ENCODE measurements at places on chromosomes 1 and 21.

- no peak for DNase-seq
Measured at GRCh38 chr1:53525595-53525994, 66.4 kb downstream of the DMRTB1 start.

DNA sequence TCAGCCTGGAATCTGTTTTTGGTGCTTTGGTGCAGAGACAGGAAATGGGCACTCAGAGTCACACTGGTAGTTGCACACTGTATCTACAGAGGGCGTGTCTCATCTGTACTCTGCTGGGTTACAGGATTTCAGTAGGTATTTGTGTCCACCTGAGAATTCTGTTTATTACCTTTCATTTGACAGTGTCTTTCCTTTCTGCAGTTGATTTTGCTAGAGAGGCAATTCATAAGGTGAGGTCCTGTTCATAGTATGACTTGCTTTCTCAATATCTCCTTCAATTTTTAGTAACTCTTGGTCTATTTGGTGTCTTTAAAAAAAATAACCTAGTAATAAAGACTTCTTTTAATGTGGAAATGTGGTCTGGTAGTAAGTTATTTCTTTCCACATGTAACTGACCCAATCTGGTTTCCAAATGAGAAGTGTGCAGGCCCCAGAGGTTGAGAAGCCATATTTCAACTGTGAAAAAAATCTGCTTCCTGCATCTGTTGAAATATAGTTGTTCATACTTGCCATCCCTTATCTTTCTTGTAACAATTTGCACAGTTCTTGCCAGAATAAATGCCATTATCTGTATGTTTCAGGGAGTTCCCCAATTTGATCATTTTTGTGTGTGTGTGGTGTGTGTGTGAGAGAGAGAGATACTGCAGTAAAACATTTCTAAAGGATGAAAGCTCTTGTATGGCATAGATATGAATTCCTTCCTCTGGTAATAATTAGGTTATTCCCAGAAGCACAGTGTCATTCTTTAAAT is 78.4 kb upstream of the DNAJC6 start:
- no peak for DNase-seq

DNA sequence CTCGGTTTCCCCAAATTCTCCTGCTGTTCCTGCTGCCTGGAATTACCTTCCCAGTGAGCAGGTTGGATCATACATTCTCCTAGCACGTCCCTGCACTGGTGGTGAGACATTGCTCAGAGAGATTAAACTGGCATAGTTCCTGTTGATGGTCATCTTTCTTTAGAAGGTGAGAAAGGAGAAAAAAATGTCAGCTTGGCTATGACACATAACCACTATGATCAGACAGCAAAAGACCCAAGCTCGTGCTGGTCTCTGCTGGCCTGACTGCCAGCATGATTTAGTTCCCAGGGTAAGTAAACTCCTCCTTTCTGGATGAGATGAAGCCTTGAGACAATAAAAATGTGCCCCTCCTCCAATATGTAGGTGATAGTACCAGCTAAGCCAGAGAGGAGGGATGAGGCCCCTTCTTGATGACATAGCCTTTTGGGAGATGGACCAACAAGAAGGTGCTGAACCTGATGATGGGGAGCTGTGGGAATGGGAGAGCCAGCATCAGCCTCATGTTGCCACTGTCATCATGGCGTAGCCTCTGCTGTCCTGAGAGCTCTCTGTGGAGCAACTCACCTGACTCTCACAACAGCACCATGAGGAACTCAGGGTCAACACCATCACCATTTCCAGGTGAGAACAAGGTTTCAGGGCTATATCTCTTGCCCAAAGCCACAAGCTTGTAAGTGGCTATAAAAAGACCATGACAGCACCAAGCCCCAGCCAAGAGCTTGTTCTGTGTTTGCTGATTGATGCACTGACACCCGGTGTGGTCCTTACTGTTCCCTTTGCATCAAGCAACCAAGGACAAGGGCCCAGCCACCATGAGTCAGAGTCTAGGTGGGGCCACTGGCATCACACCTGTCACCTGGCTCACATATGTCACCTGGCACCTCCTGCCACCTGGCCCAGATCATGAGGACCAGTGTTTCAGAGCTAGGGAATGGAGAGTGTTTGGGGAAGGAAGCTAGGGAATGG is 200.0 kb downstream of the MATN1 start:
- no peak for DNase-seq

GRCh38 chr1:225849925-225850324 is 32.3 kb downstream of the TMEM63A start:
- DNase-seq: peak; percentile 41

DNA sequence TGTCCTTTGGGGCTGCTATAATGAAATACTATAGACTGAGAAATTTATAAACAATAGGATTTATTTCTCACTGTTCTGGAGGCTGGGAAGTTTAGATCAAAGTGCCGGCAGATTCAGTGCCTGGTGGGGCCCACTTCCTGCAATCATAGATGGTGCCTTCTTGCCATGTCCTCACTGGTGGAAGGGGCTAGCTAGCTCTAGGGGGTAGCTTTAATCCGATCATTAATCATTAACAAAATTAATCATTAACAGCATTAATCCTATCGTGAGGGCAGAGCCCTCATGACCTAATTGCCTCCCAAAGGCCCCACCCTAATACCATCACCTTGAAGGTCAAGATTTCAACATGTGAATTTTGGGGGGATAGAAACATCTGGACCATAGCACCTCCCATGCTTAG is 124.3 kb downstream of the TRABD2B start:
- no peak for DNase-seq

- DNase-seq: no peak
Measured at GRCh38 chr1:77986810-77987209, 7.9 kb upstream of the FUBP1 start.

GRCh38 chr1:163172596-163172995 is 30.1 kb downstream of the RGS5 start:
- DNase-seq: no peak

GRCh38 chr1:156291226-156292061 is 4.0 kb downstream of the GLMP start:
- no peak for DNase-seq

GRCh38 chr1:61724506-61724812 is 482 bp downstream of the TM2D1 start:
- no peak for DNase-seq

DNA sequence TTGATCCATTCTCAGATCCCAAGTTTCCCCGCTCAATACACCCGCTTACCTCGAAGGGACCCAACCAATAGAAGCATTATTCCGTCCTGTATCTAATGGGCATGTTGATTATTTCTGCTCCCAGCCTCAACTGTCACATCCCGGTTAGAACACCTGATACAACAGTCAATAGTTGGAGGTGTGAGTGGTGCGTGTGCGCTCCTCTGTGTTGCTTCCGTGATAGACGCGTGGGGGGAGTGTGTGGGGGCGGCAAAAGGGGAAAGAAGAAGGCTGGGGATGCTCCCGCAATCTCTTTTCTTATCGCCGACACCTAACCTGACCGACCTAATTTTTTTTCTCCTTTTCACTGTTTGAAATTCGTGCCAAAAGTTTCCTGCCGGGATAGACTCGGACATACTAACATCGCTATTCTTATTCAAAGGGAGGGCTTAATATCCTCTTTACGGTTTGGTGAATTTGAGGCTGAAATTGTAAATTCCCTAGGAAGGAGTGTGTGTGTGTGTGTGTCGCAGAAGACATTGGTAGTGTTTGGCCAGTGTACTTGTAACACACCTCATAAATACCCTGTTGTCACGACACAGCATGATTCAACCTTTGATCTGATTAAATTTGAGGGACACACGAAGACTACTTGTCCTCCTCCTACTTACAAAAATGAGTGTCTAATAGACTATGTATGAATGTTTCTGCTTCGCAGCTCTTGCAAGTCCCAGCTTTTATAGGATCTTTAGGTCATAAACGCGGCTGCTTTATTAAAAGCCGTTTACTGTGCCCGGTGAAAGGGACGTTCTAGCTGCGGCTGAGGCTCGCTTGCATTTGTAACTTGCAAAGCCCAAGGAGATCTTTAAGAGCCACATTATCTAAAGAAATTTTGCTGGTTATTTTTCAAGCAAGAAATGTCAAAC is 1.5 kb upstream of the PROX1 start:
- no peak for DNase-seq

DNA sequence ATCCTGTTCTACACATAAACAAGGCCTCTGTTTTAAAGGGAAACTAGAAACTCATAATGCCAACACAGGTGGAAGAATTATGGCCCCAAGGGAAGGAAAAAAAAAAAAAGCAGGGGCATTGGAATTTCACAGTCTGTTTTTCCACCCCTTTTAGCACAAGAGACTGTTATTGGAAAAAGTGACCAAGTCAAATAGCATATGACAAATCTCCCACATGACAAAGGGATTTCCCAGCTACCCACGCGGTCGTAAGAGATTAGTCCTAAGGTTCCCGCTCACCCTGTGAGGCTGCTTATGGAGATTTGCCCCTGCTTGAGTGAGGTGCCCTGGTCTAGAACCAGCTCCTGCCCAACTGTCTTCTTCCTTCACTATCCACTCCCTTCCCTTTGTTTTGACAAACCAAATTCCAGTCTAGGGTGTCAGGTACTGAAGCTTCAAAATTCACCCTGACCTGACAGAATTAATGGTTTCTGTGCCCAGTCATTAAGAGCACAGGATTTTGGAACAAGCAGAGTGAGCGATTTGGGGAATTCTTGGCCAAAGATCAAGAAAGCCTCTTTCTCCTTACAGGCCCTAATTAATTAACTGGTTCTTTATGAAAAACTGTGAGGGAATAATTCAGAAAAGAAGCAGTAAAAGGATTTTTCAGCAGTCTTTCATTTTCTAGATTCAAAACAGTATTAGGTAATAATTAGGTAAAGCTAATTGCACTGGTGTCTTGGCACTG is 107.3 kb downstream of the NMNAT2 start:
- DNase-seq: no peak

GRCh38 chr1:157969697-157970485 is 23.6 kb upstream of the KIRREL1 start:
- no peak for DNase-seq

GRCh38 chr1:75796376-75797272 is at the start of gene MSH4:
Gene MSH4 (plus strand): TSS chr1:75796882. CDS start chr1:75796986, 104 bp downstream.
- no peak for DNase-seq

GRCh38 chr1:73500154-73500553 is 697.8 kb downstream of the LRRIQ3 start:
- DNase-seq: no peak

- no peak for DNase-seq
Measured at GRCh38 chr1:176752505-176752904, 289.5 kb downstream of the PAPPA2 start.

DNA sequence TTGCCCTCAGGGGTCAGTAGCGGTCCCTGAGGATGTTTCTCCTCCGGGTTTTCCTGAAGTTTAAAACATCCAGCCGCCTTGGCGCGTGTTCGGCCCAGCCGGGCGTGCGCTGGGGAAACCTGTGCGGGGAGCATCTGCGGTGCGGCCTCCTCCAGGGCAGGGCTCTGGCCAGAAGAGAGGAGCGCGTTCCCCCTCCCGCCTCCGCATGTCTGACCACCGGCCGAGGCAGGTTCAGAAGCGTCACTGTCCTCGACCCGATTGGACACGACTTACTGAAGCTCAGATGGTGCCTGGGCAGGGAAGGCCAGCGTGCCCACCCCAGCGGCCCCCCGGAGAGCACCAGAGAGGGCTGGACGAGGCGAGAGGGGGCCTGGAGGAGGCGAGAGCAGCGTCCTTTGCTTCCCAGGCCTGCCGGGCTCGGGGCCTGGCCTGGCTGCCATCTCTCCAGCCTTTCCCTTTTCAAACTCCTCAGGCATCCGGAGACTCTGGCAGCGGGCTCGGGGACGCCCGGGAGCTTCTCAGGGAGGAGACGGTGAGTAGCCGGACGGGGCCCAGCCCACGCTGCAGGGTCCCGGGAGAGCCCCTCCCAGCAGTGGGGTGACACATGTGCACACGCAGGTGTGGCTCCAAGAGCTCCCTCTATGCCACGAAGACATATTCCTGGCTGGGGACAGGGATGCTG is 67.1 kb downstream of the SLC19A1 start:
- no peak for DNase-seq

DNA sequence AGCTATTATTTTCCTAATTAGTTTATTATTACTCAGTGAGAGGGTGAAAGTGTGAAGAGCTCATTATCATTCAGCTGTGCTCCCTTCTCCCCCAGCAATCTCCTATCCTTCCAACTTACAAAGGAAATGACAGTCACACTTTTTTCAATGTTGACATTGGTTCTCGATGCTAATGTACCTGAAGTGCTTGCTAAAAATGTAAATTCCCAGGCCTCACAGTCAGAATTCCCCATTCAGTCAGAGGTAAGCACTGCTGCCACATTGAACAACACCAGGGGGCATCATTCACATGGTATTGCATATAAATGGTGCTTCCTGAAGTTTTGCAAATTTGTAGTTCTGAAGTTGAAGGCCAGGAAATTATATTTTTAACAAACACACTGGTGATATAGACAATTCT is 132.7 kb upstream of the FOXD3 start:
- DNase-seq: no peak

- no peak for DNase-seq
Measured at GRCh38 chr1:186079084-186079684, 295.9 kb downstream of the TPR start.

- DNase-seq: no peak
Measured at GRCh38 chr1:155952505-155952890, 11.1 kb downstream of the RXFP4 start.

DNA sequence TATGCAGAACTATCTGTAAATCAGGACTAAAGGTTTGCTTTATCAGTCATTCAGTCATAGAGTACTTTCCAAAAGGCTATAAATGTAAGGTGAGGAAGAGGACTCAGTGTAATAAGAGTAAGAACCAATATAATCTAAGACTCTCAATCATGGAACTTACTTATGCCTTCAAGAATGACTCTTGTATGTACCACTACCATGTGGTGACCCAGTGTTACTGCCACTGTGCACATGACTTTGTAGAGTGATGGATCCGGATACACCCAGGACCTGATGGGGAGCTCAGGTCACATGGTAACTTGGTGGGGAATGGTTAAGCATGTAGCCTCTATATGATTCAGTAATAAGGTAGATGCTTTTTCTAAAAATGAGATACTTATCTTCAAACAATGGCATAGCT is 2099.8 kb downstream of the MRPL39 start:
- no peak for DNase-seq

DNA sequence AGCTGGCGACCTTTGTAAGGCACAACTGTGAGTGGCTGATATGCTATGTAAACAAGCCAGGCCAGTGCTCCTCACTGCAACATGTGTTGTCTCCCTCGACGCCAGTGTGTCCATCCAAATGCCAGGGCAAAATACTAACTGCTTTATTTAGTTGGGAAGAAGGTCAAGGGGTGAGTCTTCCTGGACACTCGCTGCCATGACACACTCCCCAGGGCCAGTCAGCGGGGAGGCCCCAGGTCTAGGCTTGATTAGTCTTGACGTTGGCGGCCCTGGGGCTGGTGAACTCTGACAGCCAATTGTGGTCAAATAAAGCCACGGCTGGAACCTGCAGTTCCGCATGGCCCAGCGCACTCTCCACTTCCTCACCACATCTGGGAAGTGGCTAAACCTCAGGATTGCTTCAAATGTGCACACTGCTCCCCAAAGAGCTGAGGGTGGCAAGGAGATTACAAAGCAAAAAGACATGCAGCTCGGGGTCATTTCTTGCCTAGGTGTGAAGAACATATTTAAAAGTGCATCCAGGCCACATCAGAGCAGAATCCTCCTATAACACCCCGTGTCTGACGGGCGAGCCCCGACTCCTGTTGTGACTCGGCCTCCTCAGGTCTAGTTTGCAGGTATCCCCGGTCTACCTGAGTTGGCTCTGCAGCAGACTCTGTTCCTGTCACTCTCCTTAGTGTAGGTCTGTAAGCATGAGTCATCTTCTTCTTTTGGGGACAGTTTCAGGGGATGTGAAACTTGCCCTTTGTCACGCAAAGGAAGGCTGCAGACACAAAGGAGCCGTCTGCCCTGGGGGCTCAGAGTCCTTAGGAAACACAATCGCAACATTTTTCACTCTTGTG is 183.5 kb downstream of the RUNX1 start:
- no peak for DNase-seq
